ENCODE measurements at places on chromosomes 4 and X.

DNA sequence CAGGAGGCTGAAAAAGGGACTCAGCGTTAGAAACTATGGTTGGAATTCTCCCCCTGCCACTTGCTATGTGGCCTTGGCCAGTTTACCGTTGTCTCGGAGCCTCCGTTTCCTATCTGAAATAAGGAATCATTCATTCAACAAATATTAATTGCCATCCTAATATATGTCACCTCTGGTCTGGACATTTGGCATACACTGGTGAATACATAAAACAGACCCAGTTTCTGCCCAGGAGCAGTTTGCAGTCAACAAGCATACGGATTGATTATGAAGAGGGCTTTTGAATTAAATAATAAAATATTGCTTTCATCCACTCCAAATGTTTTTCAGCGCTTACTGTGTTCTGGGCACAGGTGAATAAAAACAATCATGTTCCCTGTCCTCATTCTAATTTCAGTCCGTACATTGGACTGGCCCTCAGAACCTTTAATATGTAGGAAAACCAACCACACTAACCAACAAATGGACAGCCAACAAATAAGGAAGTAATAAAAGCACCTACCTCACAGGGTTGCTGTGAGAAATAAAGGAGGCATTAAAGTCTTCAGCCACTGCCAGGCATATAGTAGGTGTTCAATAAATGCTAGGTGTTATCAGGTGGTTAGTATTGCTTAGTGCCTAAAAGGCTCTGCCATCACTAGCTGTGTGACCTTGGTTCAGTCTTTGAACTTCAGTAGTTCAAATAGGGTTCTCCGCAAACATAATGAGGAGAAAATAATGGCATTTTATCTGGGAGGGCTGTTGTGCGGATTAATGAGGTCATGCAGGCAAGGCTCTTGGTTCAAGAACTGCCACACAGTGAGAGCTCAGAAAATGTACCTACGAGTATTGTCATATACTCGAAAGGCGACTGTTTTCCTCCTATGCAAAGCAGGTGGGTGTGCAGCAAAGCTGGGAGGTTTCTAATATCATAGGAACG lies 7.3 kb upstream of the GSX2 start:
- DNase-seq = no peak

GRCh38 chrX:18613930-18614639 lies 57.8 kb downstream of the RS1 start:
- DNase-seq = no peak

GRCh38 chr4:7198440-7199128 lies 6.2 kb downstream of the SORCS2 start:
- no peak for DNase-seq

DNA sequence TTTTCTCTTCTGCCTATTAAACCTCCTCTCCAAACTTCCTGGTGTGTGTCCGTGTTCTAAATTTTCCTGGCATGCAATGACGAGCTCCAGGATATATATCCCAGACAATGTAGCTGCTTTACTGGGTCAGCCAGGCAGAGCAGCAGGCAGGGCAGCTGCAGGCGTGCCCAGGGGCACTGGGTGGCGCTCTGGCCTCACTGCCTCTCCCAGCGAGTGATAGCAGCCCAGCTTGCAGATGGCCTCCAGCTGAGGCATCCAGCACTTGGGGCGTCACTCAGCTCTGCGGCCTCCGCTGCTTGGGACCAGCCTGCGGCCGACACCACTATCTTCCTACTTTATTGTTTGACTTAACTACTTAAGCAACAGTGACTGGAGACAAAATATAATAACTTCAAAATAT lies 23.0 kb upstream of the UBA6 start:
- no peak for DNase-seq

- peak; percentile 13 for DNase-seq
These were observed 121.3 kb upstream of the WDR17 start for GRCh38 chr4:175944126-175944910.

GRCh38 chr4:174193438-174194374 lies 89.8 kb downstream of the FBXO8 start:
- DNase-seq = no peak

DNA sequence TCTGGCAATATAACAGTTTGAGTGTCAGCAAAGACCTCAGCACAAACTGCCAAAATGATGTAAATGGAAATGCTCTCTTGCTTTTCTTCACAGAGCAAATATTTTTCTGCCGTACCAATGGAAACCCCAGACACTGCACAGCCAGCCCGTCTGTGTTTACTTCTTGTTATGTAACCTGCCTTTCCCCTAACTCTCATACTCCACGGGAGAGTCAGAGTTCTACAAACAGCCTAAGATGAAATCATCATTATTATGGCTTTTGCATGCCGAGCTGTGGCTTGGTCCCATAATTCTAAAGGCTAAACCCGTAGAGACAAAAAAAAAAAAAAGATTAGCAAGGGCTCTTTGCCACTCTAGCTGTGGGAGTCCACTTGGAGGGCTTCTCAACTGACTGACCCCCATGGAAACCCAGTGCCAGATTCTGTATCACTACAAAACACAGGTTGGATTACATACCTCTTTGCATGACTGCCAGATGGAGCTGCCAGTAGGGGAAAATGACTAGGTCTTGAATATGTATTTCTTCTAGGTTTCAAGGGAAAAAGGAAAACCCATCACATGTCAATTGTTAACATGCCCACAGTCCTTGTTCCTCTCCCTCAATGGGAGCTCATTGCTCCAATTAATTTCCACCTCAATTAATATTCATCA lies 197.2 kb upstream of the CNKSR2 start:
- DNase-seq = no peak

GRCh38 chr4:80104927-80105326 lies 31.9 kb upstream of the ANTXR2 start:
- DNase-seq = no peak

DNA sequence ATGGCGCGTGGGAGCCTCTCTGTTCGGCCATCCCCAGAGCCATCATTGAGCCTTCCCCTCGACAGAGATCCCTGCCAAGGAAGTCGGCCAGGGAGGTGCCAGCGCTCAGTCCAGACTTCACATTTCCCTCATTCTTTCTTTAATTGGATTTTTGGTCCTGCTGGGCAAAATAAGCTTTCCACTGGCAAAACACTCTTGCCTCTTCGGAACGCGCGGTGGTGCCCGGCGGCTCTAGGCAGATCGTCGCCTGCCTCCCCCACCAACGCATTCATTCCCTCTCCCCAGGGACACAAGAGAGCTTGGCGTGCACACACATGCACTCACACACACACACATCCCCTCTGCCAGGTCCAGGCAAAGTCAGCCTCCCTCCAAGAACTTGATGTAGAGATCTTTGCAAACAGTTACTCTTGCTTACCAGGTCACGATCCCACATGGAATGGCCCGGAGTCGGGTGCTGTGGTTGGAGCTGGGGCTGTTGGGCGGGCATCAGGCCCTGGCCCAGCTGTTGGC lies 257.1 kb downstream of the BCOR start:
- no peak for DNase-seq

- DNase-seq = peak; percentile 33
These were observed 384.8 kb downstream of the FAM133A start for GRCh38 chrX:94058728-94059382.

DNA sequence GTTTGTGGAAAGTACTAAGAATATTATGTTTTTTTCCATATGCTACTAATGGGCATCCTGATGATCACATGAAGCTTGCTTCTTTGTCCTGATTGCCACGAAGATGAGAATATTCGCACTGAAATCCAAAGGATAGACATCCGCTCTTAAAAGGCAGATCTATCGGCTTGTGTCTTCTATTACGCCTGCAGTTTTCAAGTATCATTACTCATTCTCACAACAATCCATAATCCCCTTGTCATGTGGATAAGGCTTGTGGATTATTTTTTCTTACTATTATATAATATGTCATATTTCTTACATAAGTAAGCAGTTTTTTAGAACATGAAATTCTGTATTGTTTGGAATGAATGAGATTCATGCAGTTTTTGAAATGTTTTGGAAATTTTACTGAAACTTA lies 62.8 kb downstream of the KCNIP4 start:
- DNase-seq = peak; percentile 35

GRCh38 chr4:118762730-118763477 lies 73.0 kb downstream of the SEC24D start:
- DNase-seq = no peak

GRCh38 chr4:69970071-69970470 lies 4.5 kb upstream of the CSN2 start:
- no peak for DNase-seq

DNA sequence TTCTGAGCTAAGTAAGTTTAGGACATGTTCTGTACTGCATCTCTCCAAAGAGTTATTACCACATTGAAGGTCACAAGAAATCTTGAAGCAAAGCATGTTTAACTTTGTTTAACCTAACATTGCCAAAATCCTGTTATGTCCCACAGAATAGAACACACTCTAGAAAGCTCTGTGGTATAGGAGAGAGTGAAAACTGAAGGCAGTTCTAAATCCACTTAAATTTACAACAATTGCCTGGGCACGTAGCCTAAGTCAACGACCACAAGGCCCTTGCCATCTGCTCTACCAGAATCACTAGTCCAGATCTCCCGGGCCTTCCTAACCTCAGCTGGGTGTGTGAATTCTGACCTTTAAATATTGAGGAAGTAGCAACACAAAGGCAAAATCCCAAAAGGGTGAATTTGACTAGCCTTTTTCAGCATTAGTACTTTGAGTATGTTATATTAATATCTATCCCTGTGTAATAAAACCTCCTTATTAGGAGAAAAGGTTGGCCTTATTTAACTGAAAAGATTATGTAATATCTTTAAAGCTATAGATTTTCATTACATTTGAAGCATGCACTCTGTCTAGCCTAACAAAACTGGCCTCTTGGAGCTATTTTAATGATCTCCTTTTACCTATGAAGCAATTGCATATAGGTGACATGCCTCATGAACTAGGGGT lies 4.5 kb upstream of the MAML3 start:
- no peak for DNase-seq

- no peak for DNase-seq
These were observed 8.2 kb upstream of the ERAS start for GRCh38 chrX:48818098-48818497.

- no peak for DNase-seq
These were observed 29.3 kb upstream of the PAGE4 start for GRCh38 chrX:49799828-49800227.
